ENCODE measurements at places on chromosomes 3 and 15. TPM values are rescaled to one million over a fixed set of nuclear protein-coding genes. Genes with fewer than 3 reads are reported as not detected.
A peak's percentile ranks its signal among the peaks of the same experiment; 100 is the strongest.

GRCh38 chr3:161386991-161387770 is 15.9 kb upstream of the SPTSSB start:
- DNase-seq, result no peak

DNA sequence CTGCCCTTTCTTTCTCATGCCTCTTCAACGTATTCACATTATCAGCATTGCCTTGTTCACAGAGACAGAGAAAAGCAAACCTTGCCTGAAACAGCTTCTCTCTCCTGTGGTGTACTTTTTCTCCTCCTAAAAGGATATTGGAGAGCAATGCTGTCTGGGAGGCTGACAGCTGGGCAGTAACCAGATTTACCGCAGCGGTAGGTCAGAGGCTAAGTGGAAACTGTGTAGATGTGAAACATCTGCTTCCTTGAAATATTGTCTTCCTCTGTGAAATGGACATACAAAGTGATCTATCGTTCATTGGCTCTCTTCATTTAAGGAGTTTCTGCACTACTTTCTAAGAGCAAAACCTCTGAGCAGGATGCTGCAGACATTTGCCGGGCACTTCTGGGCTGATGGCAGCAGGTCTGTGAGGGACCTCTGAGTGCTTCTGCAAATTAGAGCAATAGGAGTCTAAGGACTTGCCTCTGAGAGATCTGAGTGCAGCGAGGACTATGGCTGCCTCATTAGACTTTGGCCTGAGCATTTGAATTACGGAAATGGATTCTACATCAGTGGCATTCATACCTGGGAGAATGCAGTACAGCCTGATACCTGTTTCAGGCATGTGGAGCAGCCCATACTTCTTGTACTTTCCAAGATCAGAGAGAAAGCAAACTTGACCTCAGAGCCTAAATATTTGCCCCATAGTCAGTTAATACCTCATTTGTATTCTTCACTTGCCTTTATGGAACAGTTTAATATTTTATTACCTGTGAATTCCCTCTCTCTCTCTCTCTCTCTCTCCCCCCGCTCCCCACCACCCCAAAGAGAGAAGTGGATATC is 260.5 kb upstream of the TPRG1 start:
- no peak for DNase-seq

DNA sequence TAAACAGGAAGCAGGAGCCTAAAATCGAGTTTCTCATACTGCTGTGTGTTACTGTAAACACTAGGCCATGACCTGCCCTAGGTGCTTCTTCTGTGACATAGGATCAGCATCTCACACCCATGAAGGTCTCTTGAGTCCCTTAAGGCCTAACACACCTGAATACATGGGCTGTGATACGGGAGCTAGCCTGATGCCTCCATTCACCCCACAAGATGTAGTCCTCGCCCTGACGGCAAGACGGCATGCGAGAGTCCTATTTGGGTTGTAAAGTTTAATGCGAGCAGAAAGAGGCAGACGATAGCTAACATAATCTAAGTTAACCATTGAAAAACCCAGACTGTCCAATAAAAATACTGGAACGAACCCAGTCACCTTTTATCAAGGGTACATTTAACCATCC is 241.1 kb upstream of the ICE2 start:
- no peak for DNase-seq

GRCh38 chr3:52216585-52217408 is 8.6 kb downstream of the TLR9 start:
- DNase-seq, result peak; percentile 96

GRCh38 chr15:99385005-99385669 is 133.9 kb downstream of the LRRC28 start:
- DNase-seq, result no peak

- DNase-seq, result no peak
Measured at GRCh38 chr3:71930056-71930991, 145.4 kb upstream of the PROK2 start.

DNA sequence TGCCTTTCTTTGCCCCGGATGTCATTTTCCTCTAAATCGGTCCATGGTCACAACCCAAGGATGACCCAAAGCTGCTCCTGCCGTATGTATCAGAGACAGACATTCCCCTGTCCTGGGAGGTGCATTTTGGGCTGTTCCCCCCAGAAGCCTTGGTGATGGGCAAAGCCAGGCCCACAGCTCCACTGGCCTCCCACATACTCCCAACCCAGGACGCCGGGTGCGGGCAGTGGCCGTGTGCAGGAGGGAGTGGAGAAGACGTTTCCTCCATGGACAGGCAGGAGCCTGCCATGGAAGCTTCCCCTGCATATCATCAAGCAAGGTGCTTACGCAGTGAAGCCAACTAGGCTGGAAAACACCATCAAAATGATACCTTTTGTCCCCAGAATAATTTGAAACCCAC is 175.0 kb downstream of the ATP10A start:
- DNase-seq, result no peak

- no peak for DNase-seq
Measured at GRCh38 chr3:75978686-75979085, 193.3 kb upstream of the ZNF717 start.

- DNase-seq, result no peak
Measured at GRCh38 chr3:124142389-124142970, 150.6 kb upstream of the ROPN1 start.

- DNase-seq, result no peak
Measured at GRCh38 chr15:64739156-64739555, 36.2 kb downstream of the RBPMS2 start.

Gene PIF1
- 52.7 TPM for total RNA-seq

Gene SLC12A1
- not detected for total RNA-seq

Gene CFAP100
- not detected for total RNA-seq

Gene IMPG2
- total RNA-seq, result 0.76 TPM

Gene HGD
- 0.44 TPM for total RNA-seq

Measured in endothelial cell of umbilical vein (primary cell).